ENCODE measurements at places on chromosomes 5 and 9.

DNA sequence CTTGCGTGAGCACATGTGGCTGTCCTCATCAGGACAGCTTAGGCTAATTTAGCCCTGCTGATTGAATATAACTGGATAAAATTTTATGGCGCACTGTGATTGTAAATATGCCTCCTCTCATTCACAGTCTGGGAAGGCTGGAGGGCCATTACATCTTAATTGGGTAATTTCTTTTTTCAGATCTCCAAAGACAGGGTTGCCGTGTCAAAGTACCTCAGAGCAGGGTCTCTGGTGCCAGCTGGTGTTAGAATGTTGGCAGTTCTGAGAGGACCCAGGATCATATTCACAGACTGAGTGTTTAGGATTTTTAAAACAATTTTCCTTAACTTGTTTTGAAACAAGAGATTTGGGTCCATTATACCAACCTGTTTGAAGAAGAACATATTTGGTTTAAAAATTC, 455.7 kb upstream of the TLE4 start:
- DNase-seq = no peak

GRCh38 chr5:90549729-90550275, 8.8 kb upstream of the ADGRV1 start:
- no peak for DNase-seq

- no peak for DNase-seq
Measured at GRCh38 chr9:93726147-93726546, 149.8 kb downstream of the PHF2 start.

- no peak for DNase-seq
Measured at GRCh38 chr9:133353548-133353947, 2.7 kb downstream of the SURF1 start.

GRCh38 chr5:111830333-111830732, 73.3 kb upstream of the NREP start:
- no peak for DNase-seq

- no peak for DNase-seq
Measured at GRCh38 chr5:59115345-59115744, 532.5 kb downstream of the RAB3C start.

- no peak for DNase-seq
Measured at GRCh38 chr5:64229163-64229774, 63.6 kb downstream of the RNF180 start.

DNA sequence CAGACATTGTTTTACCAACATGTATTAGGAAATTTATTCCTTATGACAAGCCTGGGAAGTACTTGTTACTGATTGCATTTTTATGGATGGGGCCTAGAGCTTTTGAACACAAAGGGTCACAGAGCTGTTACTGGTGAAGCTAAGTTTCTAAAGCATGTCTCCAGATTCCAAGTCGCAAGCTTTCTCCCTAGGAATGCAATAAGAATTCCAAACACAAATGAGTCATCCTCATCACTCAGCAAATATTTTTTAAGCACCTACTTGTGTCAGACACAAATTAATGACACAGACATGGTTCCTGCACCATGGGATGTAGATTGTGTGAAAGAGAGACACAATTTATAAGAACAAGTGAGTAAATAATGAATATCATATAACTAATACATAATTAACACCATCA, 11.0 kb upstream of the SH3RF2 start:
- DNase-seq = no peak

- DNase-seq = no peak
Measured at GRCh38 chr5:31361234-31361633, 167.7 kb downstream of the CDH6 start.

- no peak for DNase-seq
Measured at GRCh38 chr5:57028161-57028560, 76.2 kb upstream of the MIER3 start.

GRCh38 chr5:132825033-132825833, 5.2 kb downstream of the SHROOM1 start:
- DNase-seq = no peak

- no peak for DNase-seq
Measured at GRCh38 chr9:104836767-104837166, 72.8 kb downstream of the NIPSNAP3B start.

DNA sequence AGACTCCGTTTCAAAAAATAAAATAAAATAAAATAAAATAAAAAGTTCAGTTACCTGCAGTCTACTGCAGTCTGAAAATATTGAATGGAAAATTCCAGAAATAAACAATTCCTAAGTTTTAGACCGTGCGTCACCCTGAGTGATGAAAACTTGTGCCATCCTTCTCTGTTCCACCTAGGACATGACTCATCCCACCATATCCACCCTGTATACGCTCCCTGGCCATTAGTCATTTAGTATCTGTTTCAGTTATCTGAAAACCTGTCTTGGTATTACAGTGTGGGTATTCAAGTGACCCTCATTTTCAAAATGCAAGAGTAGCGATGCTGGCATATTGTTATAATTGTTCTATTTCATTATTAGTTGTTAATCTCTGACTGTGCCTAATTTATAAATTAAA, 51.8 kb upstream of the TEX48 start:
- no peak for DNase-seq

DNA sequence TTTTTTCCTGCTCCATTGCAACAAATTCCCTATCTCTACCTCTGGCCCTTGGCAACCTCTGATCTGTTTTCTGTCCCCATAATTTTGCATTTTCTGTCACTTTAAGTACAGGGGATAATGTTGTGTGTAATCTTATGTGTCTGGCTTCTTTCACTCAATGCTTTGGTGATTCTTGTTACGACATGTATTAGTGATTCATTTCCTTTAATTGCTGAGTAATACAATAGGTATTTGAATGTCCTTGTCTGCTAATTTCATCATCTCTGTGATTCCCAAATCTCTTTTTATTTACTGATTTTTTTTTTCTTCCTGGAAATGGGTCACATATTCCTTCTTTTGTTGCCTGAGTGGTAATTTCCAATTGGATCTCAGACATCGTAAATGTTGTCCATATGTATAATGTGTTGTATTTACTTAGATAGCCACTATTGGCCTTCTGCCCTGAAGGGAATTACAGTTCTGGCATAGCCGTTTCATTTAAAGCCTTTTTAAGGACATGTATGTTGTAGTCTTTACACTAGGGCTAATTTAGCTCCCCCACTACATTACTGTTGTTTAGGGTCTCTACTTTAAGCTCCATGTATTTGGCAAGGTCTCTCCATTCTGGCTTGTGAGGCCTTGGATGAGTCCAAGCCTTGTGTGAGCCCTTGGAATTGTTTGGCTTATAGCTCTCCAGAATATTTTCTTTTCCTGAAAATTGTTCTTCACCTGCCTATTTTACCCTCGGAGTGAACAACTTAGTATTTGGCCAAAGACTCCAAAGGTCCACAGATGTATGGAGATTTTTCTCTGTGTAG, 683.8 kb downstream of the LRRC70 start:
- no peak for DNase-seq

GRCh38 chr5:11909471-11909870, 5.2 kb upstream of the CTNND2 start:
- DNase-seq = no peak

- DNase-seq = no peak
Measured at GRCh38 chr5:168364151-168364661, 72.8 kb downstream of the WWC1 start.

GRCh38 chr5:73928476-73929070, 302.6 kb downstream of the ARHGEF28 start:
- DNase-seq = no peak

- DNase-seq = no peak
Measured at GRCh38 chr9:126470241-126470993, 143.3 kb upstream of the LMX1B start.

- no peak for DNase-seq
Measured at GRCh38 chr5:78260771-78261170, 33.7 kb downstream of the AP3B1 start.

DNA sequence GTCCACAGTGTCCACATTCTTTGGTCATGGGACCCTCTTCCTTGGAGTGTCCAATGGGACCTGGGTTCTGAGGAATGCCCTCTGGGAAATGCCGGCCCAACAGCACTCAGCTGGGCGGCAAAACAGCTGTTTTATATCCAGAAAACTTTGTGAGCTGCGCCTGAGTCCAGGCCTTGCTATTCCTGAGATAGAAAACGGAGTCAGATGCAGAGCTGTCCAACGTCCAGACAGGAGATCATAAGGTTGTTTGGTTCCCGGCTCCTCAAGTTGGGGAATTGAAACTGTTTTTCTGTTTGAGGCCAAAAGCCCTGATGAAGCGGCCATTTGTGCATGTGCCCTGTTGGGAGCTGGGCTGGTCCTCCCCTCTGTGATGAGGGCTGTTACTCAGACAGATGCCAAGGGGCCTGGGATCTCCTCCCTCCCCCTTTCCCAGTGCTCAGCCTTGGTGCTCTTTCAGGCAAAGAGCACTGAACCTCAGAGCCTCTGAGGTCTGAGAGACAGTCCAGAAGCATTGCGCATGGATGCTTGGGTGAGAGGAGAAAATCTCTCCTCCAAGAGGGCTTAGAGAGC, 66.6 kb upstream of the GARNL3 start:
- no peak for DNase-seq

GRCh38 chr9:83930881-83931280, 9.6 kb upstream of the KIF27 start:
- no peak for DNase-seq

DNA sequence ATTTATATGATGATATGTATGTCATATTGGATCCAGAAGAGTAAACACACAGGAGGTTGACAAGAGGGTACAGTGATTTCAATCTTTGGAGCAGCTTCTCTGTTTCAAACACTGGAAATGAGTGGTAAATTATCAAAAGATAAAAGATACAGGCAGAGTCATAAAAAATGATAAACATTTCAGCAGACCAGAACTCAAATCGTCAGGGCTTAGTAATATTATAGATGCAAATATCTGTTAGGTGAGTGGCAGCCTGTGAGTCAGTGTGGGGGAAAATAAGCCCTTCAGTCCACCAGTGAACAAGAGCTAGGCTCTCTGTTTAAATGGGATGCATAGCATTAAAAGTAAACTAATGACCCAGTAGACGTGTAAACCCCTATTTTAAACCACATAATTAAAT, 1378.1 kb downstream of the EFNA5 start:
- no peak for DNase-seq

GRCh38 chr9:76206821-76207220, 187.4 kb downstream of the RFK start:
- DNase-seq = no peak

DNA sequence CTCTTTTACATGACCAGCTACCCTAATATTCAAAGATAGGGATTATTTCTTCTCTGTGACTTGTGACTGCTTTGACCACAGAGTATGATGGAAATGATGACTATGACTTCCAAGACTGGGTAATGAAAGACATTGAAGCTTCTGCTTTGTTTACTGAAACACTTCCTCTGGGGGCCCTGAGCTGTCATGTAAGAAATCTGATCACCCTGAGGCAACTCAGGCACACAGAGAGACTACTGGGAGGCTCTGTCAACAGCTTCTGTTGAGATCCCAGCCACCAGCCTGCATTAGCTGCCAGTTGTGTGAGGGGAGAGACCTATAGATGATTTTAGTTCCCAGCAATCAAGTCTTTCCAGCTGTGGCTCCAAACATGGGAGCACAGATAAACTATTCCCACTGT, 76.5 kb downstream of the KCTD16 start:
- no peak for DNase-seq

DNA sequence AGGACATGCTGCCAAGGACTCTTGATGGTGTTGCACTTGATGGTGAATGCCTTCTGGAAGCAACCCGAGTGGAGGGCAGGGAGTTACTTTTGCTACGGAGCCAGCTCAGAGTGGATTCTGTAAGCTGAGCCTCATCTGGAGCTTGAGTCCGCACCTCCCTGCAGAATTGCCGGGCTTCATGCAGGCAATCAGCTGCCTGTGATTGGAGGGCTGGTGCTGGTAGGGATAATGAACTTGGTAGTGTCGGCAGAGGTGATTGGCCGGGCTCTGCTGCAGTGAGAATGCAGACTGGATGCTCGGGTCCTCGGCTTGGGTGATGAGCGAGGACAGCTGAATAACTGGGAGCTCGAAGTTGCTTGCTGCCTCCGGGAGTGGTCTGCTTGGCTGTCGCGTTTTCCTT, 23.1 kb downstream of the SLC25A25 start:
- DNase-seq = no peak

DNA sequence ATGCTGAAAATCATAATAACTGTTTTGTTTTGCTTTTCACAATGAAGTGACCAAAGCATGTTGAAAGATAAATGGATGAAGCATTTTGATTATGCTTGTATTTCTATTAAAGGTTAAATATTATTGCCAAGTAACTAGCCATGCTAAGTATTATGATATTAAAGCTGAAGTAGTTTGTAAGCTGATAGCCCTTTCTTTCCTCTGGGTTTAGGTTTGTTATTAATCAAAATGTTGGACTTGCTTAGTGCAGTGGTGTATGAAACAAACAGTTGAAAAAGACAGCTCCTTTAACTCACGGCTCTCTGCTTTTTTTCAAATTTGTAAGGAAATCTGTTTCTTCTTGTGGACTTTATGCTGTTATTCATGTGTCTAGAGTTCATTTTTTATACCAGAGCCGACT, 246.0 kb downstream of the CWC27 start:
- no peak for DNase-seq

DNA sequence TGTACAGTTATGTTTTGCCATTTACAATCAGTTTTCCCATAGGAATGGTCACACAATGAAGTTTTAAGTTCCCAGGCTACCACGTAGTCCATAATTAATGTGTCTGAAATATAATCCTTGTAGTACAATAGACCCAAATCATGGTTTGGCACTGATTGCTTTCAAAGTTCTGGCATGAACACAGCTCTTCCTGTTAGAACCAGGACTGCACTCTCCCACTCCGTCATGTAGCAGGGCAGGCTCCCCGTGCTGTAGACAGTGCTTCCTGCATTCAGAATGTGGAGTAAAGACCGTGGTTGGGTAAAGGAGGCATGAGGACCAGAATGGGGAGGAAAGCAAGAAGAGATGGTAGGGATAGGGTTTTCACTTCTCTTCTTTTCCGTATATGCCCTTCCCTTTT, 4.0 kb downstream of the SEC61B start:
- no peak for DNase-seq

DNA sequence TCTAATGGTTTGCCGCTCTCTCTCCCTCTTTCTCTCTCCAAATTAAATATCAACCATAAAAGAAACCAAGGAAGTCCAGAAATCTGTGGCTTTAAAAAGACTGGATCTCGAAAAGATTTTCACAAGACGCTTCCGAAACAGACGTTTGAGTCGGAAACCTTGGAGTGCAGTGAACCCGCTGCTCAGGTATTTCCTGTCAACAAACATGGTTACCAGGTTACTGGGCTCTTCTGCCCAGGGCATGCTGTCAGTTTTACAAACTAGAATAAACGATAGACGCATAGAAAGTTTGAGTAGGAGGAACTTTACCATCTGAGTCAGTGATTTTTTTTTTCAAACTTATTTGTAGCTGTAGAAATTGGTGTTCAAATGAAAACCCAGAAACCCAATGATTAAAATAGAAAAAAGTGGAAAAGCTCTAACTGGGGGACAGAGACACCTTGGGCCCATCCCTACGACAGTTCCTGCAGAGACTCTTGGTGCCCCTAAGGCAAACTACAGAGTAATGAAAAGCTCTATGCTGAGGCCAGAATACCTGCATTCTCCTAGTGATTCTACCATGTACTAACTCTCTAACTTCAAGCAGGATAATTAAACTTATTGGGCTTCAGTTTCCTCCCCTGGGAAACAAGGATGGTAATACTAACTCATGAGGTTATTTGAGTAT, 90.0 kb downstream of the DOCK8 start:
- DNase-seq = no peak
